Fibroblast of villous mesenchyme (primary cell): ENCODE measurements at places on chromosomes 4 and X.

DNA sequence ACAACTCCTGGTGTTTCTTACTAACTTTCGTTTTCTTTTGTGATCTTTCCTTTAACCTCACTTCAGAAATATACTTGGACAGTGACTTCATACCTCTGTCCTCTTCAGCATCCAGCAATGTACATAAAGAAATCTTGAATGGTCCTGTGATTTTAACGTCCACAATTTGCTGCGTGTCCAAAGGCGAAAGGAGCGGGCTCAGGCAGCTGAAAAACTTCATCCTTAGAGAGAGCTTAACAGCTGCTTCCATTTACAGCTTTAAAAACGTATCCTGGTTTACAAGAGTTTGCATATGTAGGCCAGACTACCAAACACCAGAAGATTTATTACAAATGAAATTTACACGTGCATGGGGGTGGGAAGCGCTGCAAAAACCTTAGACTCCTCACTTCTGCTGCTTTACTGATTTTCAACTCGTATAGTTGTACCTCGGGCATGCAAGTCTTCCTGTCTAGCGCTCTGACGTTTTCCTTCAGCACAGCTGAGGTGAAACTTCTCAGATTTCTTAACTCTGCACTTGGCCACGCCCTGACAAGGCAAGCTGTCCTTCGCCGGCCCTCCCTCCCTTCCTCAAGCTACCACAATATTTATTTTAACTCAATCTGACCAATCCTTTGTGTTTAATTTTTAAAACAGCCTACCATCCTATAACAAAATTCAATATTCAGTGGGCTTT lies 406.4 kb downstream of the FAM47A start:
- DNase-seq, result peak; percentile 0

- DNase-seq, result no peak
These were observed 162.0 kb upstream of the ATP6AP2 start for GRCh38 chrX:40418813-40419195.

GRCh38 chr4:166309286-166309685 lies 436.2 kb downstream of the TLL1 start:
- no peak for DNase-seq

DNA sequence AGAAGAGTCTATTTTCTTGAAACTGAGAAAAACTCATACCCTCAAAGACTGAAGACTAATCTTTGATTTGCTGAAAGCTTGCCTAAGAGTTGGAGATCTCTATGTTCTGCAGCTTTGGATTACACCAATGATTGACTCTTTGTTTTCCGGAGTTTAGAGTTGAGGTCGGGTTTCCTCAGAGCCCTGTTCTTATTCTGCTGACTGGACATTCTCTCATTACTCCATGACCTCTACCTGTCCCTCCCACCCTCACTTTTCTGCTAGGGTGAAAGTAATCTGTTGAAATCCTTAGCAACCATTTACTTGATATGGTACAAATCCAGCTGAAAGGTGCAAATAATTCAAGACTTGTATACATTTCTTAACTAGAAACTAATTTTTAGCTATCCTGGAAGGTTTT lies 421.5 kb upstream of the FRG1 start:
- no peak for DNase-seq

GRCh38 chr4:163385466-163385865 lies 41.8 kb downstream of the NPY5R start:
- DNase-seq, result no peak

- DNase-seq, result no peak
These were observed 37.2 kb downstream of the CASP3 start for GRCh38 chr4:184612074-184612473.

DNA sequence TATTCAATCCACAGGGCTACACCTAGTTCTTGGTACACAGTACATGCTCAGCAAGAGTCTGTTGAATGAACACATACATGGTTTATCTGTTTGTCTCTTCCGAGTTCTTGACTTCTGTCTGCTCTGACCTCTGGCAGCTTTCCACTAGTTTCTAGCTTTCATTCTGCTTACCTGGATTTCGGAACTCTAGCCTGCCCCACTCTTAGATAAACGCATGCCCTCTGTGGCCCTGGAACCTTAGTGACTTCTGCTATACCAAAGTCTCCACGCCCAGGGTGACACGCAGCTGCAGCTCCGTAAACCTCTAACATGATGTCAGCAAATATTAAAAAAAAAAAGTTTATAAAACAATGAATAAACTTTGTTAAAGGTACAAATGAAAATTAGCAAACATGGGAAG lies 1.3 kb upstream of the SLC25A4 start:
- no peak for DNase-seq

- DNase-seq, result no peak
These were observed 20.5 kb downstream of the SEL1L3 start for GRCh38 chr4:25842229-25842845.
